Spleen (tissue), 13 donors: ENCODE measurements at places on chromosomes 1 and 21. TPM values are rescaled to one million over a fixed set of nuclear protein-coding genes. Genes with fewer than 3 reads are reported as not detected.

The ZBTB8A gene
- 3.4 TPM for total RNA-seq

The SLC16A4 gene
- total RNA-seq: 5.4 TPM

The OR14K1 gene
- total RNA-seq: not detected

The SPOCD1 gene
- total RNA-seq: 3.4 TPM

The OR2L8 gene
- 1.8 TPM for total RNA-seq

The LCE1C gene
- total RNA-seq: not detected

The LRRC38 gene
- not detected for total RNA-seq

The TRMT13 gene
- 21.1 TPM for total RNA-seq

The TEDDM1 gene
- total RNA-seq: not detected

The KRTAP7-1 gene
- total RNA-seq: not detected

The THEMIS2 gene
- 275 TPM for total RNA-seq
